ENCODE measurements at places on chromosomes 5 and 9.

DNA sequence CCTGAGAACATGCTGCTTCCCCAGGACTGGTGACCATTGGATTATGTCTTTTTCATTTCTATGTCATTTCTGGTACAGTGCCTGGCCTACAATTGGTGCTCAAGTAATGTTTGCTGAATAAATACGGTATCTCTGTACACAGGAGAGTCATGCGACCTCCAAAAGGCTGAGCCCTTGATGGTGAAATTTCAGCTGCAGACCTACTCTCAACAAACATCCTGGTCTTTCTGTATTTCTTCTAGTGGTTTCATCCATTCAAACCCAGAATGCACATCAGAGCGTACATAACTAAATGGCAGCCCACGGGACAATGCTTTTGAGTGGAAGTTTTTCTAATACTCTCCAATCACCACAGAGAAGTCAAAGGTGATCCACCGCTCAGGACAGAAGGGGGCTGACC lies 62.6 kb upstream of the RPS23 start:
- DNase-seq = no peak

GRCh38 chr5:116478491-116478890 lies 96.1 kb downstream of the SEMA6A start:
- no peak for DNase-seq

- no peak for DNase-seq
Observed at GRCh38 chr5:76638479-76638878, 15.3 kb upstream of the F2RL2 start.

DNA sequence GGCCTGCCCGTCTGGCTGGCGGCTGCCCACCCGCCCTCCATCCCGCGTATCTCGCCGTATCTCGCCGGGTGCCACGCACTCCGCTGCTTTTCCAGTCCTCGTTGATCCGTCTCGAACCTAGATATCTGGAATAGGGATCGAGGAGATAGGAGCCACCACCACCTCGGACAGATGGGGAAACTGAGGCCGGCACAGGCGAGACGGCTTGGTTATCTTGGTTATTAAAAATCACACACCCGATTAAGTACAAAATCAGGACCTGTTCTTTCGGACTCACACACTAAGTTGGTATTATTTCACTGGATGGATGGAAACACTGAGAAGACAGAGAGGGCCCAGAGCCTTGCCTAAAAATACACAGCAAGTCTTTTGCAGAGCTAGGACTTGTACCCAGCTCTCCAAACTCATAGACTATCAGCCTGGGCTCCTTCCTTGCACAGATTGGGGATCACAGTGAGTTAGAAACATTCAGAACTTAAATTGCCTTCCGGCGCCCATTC lies 678 bp downstream of the SLC26A2 start:
- no peak for DNase-seq

DNA sequence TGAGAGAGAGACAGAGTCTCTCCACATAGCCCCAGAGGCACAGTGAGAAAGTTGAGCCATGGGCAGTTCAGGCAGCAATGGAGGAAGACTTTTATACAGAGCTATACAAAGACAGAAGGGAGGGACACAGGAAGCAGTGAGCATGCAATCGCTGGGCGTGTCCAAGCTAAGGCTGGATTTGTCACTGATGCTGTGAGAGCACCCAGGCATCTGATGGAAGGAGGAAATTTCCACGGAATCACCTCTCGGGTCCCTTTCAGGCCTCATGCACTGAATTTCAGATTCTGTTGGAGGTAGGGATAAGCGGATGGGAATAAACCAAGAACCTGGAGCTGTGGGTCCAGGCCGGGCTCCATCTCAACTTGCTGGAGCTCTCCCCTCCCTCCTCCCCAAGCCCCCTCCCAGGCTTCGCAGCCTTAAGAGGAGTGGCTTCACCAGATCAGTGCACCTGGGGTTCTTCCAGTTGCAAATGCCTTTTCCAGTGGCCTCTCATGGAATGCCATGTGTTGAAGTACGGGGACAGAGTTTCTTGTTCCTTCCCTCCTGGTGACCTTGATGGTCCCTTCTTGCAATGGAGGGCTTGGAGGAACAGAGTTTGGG lies 114.8 kb upstream of the ALDH1B1 start:
- DNase-seq = no peak

- no peak for DNase-seq
Observed at GRCh38 chr9:112149211-112149610, 25.9 kb downstream of the SUSD1 start.

DNA sequence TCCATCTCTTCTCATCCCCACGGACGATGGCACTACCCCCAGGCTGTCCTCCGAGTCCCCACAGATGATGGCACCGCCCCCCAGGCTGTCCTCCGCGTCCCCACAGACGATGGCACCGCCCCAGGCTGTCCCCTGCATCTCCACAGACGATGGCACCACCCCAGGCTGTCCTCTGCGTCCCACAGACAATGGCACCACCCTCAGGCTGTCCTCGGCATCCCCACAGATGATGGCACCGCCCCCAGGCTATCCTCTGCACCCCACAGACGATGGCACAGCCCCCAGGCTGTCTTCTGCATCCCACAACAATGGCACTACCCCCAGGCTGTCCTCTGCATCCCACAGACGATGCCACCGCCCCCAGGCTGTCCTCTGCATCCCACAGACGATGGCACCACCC lies 57.4 kb upstream of the PTCH1 start:
- no peak for DNase-seq

- DNase-seq = no peak
Observed at GRCh38 chr5:132679717-132680380, 6.1 kb downstream of the IL4 start.

- DNase-seq = no peak
Observed at GRCh38 chr5:63603996-63604395, 358.2 kb downstream of the HTR1A start.

DNA sequence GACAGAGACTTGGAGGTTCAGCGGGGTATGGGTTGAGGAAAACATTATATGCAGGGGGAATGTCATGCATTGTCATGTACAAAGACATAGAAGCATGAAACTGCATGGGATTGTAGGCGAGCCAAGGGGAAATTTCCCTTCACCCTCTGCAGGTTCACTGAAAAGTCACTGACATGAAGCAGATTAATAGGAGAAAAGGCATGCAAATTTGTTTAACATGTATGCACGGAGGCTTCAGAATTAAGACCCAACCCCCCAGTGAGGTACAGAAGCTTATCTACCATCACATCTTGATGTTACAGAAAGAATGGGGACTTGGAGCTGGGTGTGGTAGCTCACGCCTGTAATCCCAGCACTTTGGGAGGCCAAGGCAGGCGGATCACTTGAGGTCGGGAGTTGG lies 18.5 kb downstream of the NIM1K start:
- DNase-seq = no peak

DNA sequence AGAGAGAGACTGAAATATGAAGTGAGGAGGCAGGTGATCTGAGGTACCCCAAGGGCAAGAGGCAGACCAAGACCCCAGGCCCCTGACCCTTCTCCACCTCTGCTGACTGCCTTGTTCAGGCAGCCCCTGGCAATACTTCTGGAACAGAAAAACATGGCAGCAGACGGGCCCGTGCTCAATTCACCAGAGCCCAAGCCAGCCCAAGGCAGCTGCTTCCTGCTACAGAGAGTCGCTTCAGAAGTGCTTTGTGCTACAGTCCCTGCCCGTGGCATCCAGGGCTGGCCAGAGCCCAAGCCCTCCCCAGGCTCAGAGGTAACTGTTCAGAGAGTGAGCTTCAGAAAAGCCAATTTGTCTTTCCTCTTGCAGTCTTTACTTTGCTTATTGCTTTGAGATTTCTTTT lies 151.4 kb upstream of the FSTL4 start:
- no peak for DNase-seq

- DNase-seq = no peak
Observed at GRCh38 chr5:89994266-89994665, 415.3 kb downstream of the CETN3 start.

GRCh38 chr9:136582977-136583735 lies 37.3 kb upstream of the NOTCH1 start:
- DNase-seq = no peak

DNA sequence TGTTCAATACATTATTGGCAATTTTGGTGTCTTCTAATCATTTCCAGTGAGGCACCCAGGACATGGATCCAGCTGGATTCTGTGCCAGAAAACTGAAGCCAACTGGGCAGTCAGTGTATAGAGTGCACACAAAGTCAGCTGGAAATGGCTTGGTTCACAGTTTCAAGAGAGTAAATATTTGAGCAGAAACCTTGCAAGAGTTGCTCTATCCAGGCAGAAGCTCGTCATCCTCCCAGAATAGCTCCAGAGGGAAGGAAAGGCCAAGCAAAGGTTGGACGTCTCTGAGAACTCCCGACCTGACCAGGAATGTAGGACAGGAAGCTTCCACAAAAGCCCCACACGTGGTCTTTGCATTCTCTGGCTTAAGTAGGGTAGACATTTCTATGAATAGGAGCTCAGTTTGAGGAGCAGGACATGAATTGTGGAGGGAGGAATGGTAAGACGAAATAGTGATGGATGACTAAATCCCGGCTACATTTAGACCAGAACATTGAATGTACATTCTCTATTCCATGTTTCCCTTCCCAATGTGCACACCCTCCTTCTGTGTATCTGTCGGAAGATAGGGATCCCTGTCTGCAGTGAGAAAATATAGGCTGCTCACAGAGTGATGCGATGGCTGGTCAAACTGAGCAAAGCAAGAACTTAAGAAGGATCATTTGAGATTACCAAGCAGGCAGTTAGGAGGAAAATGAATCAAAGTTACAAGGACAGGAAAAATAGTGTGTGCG lies 72.7 kb upstream of the FCN2 start:
- DNase-seq = no peak

DNA sequence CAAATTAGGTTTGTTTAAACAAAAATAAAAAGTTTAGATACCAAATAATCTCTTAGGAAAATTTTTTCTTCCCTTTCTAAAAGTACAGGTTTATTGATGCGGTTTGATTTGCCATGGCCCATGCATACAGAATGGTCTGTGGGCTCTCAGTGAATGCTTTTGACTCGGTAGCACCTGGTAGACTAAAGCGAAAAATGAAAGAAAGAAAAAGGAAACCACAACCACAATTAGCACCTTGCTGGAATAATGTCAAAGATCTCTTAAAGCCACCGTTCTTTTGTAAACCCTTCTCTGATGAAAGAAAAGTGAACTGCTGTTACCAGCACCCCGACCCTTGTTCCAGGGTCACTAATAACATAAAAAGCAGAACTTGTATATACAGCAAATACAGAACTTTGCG lies 157.9 kb downstream of the NFIB start:
- no peak for DNase-seq

DNA sequence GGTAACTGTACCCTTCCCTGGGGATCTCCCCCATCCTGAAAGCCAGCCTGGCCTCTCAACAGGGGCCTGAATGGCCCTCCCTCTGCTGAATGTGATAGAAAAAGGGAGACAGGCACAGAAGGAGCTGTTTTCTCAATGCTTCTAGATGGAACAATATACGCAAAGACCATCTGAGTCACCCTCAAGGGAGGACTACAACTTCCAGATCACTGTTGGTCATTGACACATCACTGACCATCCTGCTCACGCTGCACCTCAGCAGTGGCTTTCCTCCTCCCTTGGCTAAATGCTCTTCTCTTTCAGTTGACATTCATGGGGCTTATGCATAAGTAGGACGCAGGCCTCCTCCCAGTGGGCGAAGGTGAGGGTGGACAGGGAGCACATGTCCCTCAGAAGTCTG lies 112.2 kb upstream of the SHB start:
- DNase-seq = no peak

GRCh38 chr5:67795781-67796477 lies 419.6 kb upstream of the PIK3R1 start:
- DNase-seq = no peak

DNA sequence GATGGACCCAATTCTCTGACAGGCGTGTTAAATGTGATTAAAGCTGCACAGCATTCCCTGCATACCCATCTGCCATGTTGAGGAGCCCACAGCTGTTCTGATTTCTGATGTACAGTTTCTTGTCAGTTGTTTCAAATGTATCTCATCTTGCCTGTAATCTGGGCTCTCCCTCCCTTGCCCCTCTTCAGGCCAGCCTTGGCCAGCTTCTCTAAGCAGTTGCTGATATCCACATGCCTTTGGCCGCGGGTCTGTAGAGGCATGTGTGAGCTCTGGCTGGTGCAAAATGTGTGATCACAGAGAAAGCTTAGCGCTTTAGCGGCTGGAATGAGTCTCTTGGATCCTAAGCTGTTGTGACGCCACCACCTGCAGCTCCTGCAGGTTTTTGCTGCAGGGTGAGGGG lies 332.0 kb downstream of the MLLT3 start:
- DNase-seq = no peak

- DNase-seq = no peak
Observed at GRCh38 chr5:136081217-136081591, 51.4 kb upstream of the SMAD5 start.

GRCh38 chr9:4559261-4560182 lies 69.3 kb downstream of the SLC1A1 start:
- no peak for DNase-seq

DNA sequence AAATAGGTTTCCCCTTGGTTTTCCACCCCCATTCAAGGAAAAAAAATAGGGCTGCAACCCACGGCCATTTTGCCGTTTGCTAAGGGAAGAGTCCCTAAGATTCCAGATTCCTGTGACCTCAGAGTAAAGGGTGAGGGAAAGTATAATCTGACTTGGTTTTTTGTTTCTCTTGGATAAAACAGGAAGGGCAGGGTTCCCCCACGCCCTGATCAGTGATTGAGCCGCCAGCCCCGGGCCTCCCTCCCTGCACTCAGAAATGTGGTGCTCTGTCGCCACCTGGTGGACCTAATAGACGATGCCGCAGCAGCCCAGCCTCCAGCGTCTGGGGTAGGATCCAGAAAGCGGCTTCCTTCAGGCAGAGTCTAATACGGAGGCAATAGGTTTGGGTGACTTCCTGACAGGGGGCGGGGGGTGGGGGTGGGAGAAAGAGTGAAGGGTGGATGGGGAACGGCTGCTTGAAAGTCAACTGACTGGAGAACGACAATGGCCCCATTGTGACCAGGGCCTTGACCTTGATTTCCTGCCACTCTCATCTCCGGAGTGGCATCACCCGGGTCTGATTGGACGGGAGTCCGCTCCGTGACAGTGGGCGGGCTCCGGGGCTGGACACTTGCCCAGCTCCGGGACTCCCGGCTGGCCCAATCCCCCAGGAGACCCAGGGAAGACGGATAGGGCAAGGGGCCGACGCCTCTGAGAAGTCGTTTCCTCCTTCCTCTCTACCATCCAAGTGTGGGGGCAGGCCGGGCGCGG lies 17.8 kb upstream of the CYSTM1 start:
- peak; percentile 75 for DNase-seq

GRCh38 chr5:172849606-172850453 lies 15.8 kb downstream of the ERGIC1 start:
- no peak for DNase-seq

GRCh38 chr5:170638454-170639220 lies 134.8 kb downstream of the KCNIP1 start:
- DNase-seq = peak; percentile 27

- no peak for DNase-seq
Observed at GRCh38 chr5:161258438-161258837, 288.1 kb downstream of the GABRB2 start.

DNA sequence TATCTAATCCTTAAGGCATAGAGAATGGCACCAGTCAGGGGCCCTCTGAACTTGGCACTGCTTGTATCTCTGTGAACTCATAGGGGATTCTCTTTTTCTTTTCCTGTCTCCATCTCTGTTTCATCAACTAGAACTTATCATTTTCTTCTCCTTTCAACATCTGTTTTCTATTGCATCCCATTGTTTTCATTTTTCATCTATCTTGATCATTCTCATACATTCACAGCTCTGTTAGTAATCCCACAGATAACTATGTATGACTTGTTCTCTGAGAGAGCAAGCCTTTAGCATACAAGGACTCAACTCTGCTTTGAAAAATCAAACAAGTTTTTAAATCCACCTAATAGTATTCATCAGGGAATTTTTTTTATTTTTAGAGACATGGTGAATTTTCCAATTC lies 264.3 kb downstream of the ARRDC3 start:
- no peak for DNase-seq
